ENCODE measurements at places on chromosomes 2 and 18. TPM values are rescaled to one million over a fixed set of nuclear protein-coding genes. Genes with fewer than 3 reads are reported as not detected.
A peak's percentile ranks its signal among the peaks of the same experiment; 100 is the strongest.

Gene RNF149
- 159 TPM for total RNA-seq

Gene SERPINB11
- not detected for total RNA-seq

Gene VPS54
- 13.2 TPM for total RNA-seq

Gene LCT
- not detected for total RNA-seq

Gene CNTNAP5
- total RNA-seq = not detected

Gene MC2R
- not detected for total RNA-seq

GRCh38 chr18:76578571-76579300 lies 83.7 kb upstream of the ZNF516 start:
- no peak overlapping the region for H3K4me3 ChIP-seq
- no peak overlapping the region for H3K27ac ChIP-seq
- DNase-seq = no peak
- H3K4me1 ChIP-seq = no peaks in the 10 kb centered on the region
- no peaks in the 10 kb centered on the region for H3K27me3 ChIP-seq

DNA sequence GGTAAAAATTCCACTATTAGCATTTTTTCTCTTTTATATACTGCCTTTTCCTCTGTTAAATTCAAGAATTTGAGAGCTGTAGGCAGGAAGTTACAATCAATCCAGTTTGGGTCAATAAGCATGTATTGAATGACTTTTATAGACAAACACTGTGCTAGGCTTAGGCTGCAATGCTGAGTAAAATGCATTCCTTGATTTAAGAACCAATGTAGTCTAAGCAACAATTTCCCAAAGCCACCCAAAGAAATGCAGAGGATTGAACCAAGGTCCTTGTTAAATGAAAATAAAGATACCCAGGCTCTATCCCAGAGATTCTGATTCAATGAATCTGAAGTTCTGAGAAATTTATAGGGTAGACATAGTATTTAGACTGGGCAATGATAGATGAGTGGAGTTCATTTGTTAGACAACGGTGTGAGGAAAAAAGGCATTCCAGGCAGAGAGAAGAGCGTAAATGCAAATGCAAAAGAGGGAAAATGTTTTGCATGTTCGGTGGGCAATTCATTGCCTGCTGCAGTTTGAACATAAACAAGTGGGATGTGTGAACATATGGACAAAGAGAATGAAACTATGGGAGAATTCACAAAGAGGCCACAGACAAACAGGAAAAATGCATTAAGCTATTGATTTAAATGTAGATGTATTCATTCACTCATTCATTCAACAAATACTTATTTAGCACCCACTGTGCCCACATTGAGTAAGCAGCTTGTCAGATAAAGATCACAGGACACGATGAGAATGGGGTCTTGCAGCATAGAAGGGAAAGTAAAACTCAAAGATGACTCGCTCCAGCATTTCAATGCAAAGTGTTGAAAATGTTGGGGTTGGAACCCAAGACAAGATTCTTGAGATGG lies 107.1 kb downstream of the EVA1A start:
- no peaks in the 10 kb centered on the region for H3K27me3 ChIP-seq
- no peak for DNase-seq
- no peaks in the 10 kb centered on the region for H3K36me3 ChIP-seq
- H3K4me1 ChIP-seq = no peaks in the 10 kb centered on the region

DNA sequence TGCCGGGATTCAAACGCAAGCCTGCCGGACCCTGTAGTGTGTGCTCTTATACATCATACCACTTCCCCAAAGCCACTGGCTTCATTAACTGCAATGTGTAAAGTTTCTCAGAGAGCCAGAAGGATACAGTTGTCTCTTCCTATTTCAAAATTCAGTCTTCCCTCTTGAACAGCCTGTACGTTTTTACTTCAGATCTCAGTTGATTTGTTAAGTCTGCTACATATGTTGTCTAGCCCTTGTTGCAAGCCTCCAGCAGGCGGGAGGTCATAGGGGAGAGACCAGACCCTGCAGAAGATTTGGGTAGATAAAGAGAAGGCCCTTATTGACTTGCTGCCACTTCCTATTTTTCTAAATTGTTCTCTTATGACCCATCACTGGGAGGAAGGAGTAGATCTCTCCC lies 56.2 kb downstream of the ARHGEF33 start:
- H3K36me3 ChIP-seq = no peaks in the 10 kb centered on the region
- no peaks in the 10 kb centered on the region for H3K4me1 ChIP-seq
- H3K27ac ChIP-seq = no peak overlapping the region
- no peak overlapping the region for H3K4me3 ChIP-seq
- DNase-seq = no peak
- H3K27me3 ChIP-seq = no peaks in the 10 kb centered on the region

DNA sequence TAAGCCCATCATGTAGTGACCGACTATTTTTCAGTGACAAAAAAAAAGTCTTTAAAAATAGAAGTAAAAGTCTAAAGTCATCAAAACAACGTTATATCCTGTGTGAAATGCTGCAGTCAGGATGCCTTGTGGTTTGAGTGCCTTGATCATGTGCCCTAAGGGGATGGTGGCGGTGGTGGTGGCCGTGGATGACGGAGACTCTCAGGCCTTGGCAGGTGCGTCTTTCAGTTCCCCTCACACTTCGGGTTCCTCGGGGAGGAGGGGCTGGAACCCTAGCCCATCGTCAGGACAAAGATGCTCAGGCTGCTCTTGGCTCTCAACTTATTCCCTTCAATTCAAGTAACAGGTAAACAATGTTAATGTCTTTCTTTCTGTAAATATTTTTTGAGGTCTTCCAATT lies at the start of gene CD28:
TSS of gene CD28 (plus strand) at position 237 of the 400 bp plus-strand sequence. CDS start at position 295, 58 bp downstream.
- DNase-seq = peak; percentile 96
- H3K27ac ChIP-seq = peak within 1 kb of the TSS; percentile 95
- no peaks in the 10 kb centered on the region for H3K27me3 ChIP-seq
- no peaks in the 10 kb centered on the region for H3K36me3 ChIP-seq
- peaks cover 39% of the 10 kb centered on the region for H3K4me1 ChIP-seq
- H3K4me3 ChIP-seq = peak within 1 kb of the TSS; percentile 70

- no peak for DNase-seq
- H3K27ac ChIP-seq = no peak within 1 kb of the TSS
- H3K4me3 ChIP-seq = no peak within 1 kb of the TSS
- no peaks in the 10 kb centered on the region for H3K4me1 ChIP-seq
- H3K27me3 ChIP-seq = no peaks in the 10 kb centered on the region
These were observed at the start of gene ITGB6 for GRCh38 chr2:160199683-160200389. ITGB6 (minus strand) TSS chr2:160200272; CDS start chr2:160200063, 209 bp downstream.

GRCh38 chr2:189225032-189225431 lies 45.5 kb upstream of the COL5A2 start:
- no peak overlapping the region for H3K27ac ChIP-seq
- H3K36me3 ChIP-seq = no peaks in the 10 kb centered on the region
- H3K4me1 ChIP-seq = no peaks in the 10 kb centered on the region
- no peak for DNase-seq
- no peaks in the 10 kb centered on the region for H3K27me3 ChIP-seq

DNA sequence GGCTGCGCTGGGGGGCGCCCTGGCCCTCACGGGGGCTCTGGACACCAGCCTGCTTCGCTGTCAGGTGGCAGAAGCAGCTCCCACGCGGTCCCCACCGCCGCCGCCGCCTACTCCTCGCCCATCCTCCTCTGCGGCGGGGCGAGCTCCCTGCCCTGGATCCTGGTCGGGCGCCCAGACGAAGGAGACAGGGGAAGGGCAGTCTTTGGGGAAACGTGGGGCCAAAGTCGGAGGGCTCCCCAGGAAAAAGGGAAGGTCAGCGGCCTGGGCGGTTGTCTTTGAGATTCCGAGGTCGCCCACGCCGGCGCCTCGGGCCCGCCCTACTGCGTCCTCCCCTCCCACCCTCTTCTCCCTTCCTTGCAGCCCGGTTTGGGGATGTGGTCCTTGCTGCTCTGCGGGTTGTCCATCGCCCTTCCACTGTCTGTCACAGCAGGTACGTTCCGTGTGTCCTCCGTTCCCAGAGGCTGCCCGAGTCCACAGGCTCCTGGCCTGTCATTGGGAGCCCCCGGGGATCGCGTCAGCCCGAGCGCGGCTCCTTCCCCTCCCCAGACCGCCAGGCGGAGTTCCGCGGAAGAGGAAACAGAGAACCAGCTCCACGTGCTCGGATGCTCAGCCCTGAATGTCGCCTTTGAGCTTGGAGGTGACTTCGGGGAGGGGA lies 800 bp downstream of the IL1RL2 start:
- H3K4me3 ChIP-seq = peak overlapping the region; percentile 54
- no peaks in the 10 kb centered on the region for H3K36me3 ChIP-seq
- H3K27ac ChIP-seq = no peak overlapping the region
- H3K4me1 ChIP-seq = no peaks in the 10 kb centered on the region
- no peaks in the 10 kb centered on the region for H3K27me3 ChIP-seq

DNA sequence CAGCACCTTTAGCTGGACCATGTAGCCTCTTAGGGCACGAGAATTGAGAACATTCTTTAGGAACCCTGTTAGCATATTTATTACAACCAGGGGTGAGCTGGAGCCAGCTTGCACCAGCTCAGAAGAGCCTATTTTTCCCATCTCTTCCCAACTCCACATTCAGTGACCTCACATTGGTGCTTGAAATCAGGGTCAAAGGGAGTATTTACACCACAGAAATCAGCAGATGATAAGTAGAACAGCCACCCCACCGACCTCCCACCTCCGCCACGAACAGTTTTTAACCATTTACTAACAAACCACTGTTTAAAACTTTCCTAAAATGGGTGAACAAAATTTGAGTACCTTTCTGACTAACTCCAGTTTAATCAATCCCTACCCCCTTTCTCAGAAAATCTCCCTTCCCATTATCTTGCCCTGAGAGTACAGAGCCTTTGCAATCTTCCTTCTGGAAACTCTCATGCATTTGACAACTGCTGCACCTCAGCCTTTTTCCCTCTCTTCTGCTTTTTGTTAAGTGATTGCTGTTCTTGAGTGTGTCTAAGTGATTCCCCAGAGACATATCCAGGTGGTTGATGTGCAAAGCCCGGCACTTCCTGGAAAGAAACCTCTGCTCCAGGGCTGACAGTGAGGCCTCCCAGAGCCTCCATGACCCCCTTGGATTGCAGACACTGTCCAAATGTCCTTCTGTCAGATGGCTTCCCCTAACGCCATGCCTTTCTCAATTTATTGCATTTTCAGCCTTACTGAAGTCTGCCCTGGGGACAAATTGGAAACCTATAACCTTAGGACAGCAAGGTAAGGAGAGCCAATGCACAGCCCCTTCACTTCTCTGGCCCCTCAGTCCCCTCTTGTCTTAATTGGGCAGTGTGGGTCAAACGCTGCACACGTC lies 389.5 kb upstream of the TNP1 start:
- H3K36me3 ChIP-seq = no peaks in the 10 kb centered on the region
- DNase-seq = no peak
- no peak overlapping the region for H3K27ac ChIP-seq
- H3K4me3 ChIP-seq = no peak overlapping the region
- no peaks in the 10 kb centered on the region for H3K27me3 ChIP-seq

DNA sequence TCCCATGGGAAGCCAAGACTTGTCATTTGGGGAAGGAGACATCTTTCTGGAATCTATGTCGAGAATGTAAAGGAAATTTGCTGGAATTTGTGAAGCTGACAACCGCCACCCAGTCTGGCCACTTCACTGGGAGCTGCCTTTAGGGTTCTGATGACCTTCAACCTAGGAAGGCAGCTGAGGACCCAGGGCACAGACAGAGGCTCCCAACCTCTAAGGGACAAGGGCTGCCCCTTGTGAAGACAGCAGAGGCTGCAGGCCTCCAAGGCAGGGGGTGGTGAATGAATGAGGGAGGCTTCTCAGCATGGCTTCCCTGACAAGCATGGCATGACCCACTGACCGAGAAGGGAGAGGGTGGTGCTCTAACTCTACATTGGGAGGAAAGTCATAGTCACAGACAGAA lies 128.9 kb upstream of the ASB18 start:
- no peaks in the 10 kb centered on the region for H3K4me1 ChIP-seq
- H3K36me3 ChIP-seq = no peaks in the 10 kb centered on the region
- no peak overlapping the region for H3K4me3 ChIP-seq
- H3K27me3 ChIP-seq = no peaks in the 10 kb centered on the region
- no peak for DNase-seq

DNA sequence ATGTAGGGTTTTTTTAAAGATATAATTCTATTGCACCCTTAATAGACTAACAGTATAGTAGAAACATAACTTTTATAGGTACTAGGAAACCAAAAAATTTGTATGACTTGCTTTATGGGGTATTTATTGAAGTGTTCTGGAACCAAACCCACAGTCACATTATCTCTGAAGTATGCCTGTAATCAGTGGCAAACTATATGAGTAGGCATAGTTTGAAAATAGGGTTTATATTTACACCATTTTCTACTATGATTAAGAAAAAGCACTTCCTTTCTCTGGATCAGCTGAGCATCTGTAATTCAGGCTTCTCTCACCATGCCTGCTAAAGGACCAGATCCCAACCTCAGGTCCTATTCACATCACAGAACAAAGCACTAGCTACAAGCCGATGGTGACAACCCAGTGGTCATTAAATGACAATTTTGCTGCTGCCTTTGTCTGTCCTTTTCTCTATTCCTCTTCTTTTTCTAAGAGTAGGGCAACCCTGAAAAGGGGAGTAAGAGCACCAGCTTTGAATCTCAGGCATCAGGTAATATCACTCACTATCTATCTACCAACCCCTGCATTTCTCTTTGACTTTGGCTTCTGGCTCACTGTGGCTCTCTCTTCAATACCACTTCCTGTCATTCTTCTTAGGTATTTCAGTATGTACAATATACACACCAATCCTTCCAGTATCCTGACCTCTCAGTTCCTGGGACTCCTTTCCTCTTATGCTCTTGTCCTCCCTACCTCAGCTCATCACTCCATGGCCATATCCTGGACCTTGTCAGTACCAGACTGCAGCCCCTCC lies 14.4 kb downstream of the NEMP2 start:
- H3K27me3 ChIP-seq = no peaks in the 10 kb centered on the region
- DNase-seq = no peak
- no peaks in the 10 kb centered on the region for H3K36me3 ChIP-seq
- H3K4me1 ChIP-seq = peaks cover 31% of the 10 kb centered on the region

- no peaks in the 10 kb centered on the region for H3K27me3 ChIP-seq
- DNase-seq = no peak
- no peak overlapping the region for H3K4me3 ChIP-seq
- H3K4me1 ChIP-seq = no peaks in the 10 kb centered on the region
- H3K27ac ChIP-seq = no peak overlapping the region
These were observed 79.4 kb upstream of the MAP4K3 start for GRCh38 chr2:39516347-39517101.

DNA sequence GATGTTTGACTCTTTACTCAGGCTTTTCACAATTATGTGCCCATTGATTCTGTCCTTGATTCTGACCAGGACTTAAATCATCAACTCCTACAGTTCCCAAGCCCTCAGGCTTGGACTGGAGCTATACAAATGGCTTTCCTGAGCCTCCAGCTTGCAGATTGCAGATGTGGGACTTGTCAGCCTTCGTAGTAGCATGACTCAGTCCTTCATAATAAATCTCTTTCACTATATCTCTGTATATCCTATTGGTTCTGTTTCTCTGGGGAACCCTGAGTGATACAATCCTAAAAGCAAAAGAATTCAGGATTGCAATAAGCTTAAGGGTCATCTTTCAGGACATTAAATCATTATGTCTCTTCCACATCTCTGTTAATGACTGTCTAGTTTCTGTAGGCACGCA lies 356.6 kb downstream of the RIT2 start:
- no peak for DNase-seq
- no peaks in the 10 kb centered on the region for H3K27me3 ChIP-seq
- H3K4me1 ChIP-seq = no peaks in the 10 kb centered on the region
- no peaks in the 10 kb centered on the region for H3K36me3 ChIP-seq
- no peak overlapping the region for H3K27ac ChIP-seq
- no peak overlapping the region for H3K4me3 ChIP-seq

- H3K4me3 ChIP-seq = no peak overlapping the region
- peaks cover 19% of the 10 kb centered on the region for H3K27me3 ChIP-seq
- DNase-seq = no peak
- no peaks in the 10 kb centered on the region for H3K4me1 ChIP-seq
- H3K36me3 ChIP-seq = no peaks in the 10 kb centered on the region
These were observed 7.5 kb upstream of the GBX2 start for GRCh38 chr2:236175548-236176150.

GRCh38 chr2:14932285-14932684 lies 299.8 kb downstream of the LRATD1 start:
- no peak overlapping the region for H3K4me3 ChIP-seq
- no peaks in the 10 kb centered on the region for H3K36me3 ChIP-seq
- DNase-seq = no peak
- H3K27ac ChIP-seq = no peak overlapping the region
- H3K4me1 ChIP-seq = no peaks in the 10 kb centered on the region

Data from naive thymus-derived CD4-positive, alpha-beta T cell (primary cell).